A549 treated with CORT108297 at 1 μM for 4 hours (cell line): ENCODE measurements at places on chromosomes 6 and 20. TPM values are rescaled to one million over a fixed set of nuclear protein-coding genes. Genes with fewer than 3 reads are reported as not detected.

The RPS6KA2 gene
- total RNA-seq, result 0.07 to 0.30 TPM (median 0.08 TPM) in 5 replicates

The HDGFL1 gene
- total RNA-seq, result not detected in 5 replicates

The BPIFB1 gene
- total RNA-seq, result 0.07 to 0.22 TPM (median 0.14 TPM) in 3 of 5 replicates, not detected in the others

The EYA2 gene
- total RNA-seq, result 2.0 to 3.3 TPM (median 2.9 TPM) in 5 replicates
